ENCODE measurements at places on chromosomes 12 and 14.
A peak's percentile ranks its signal among the peaks of the same experiment; 100 is the strongest.

DNA sequence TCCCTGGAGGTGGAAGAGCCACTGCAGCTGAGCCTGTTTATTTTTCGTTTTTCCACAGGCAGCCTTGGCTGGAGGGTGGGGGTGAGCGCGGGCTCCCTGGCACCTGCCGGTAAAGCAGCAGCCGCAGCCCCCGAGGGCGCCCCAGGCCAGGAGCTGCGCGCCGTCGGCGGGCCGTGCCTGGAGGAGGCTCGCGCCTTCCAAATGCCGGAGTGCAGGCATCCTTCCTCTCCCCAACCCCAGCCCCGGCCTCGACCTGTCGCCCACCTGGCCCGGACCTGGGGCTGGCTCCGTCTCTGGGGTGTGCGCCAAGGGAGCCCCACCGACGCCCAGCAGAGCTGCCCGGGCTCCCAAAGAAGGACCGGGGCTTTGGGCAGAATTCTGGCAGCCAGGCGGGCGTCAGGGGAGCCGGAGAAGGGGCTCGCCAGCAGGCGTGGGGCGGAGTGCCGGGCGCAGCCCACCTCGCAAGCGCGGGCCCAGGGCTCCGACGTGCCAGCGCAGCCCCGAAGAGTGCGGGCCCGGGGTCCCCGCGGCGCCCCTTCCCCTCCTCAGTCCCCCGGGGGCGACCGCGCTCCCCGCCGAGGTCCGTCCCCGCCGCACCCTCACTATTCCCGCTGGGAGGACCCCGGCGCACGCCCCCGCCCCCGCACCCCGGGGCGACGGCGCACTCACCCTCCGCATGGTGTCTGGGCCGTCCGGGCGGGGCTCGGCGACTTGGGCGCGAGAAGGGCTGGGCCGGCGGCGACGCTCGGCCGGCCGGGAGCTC, 130.3 kb downstream of the NDUFA12 start:
- DNase-seq: no peak

GRCh38 chr12:52360663-52361271, 6.5 kb downstream of the KRT85 start:
- DNase-seq: no peak

GRCh38 chr14:33569821-33570687, 380.8 kb downstream of the EGLN3 start:
- DNase-seq: no peak

DNA sequence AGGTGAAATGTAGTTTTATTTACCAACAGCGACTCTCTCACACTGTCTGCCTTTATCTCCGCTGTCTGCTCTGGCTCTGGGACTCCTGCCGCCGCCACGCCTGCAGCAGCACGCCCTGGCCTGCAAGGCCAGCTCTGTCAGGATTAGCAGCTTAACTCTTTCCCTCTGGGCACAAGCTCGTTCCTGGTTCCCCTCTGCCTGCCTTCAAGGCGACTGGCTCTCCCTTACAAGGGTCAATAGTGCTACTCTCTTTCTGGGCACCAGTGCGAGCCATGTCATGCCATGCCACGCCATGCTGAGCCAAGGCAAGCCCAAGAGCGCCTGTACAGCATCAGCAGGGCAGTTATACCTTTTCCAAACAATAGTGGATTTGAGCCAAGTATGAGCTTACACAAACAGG, 3.6 kb upstream of the CLEC2B start:
- no peak for DNase-seq

GRCh38 chr12:121494093-121494787, 86.6 kb downstream of the KDM2B start:
- peak; percentile 43 for DNase-seq

- no peak for DNase-seq
Observed at GRCh38 chr14:77000340-77001270, 27.9 kb downstream of the IRF2BPL start.

DNA sequence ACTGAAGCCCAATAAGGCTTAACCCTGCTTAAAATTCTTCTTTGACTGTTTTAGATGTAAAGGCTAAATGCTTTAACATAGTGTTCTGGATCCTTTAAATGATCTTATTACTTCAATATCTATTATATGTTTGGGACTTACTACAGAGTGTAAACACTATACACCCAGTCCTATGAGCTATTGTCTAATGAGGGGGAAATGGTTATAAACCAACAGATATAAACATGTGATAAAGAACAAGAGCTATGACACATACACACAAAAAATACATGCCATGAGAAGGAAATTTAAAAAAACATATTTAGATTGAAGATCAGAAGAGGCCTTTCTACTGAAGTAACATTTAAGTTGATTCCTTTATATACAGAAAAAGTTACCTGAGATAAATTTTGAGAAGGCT, 505.1 kb downstream of the FOXG1 start:
- no peak for DNase-seq

- DNase-seq: no peak
Observed at GRCh38 chr12:108378926-108379325, 39.8 kb upstream of the CMKLR1 start.

- no peak for DNase-seq
Observed at GRCh38 chr14:77859934-77860570, 60.1 kb downstream of the ADCK1 start.

DNA sequence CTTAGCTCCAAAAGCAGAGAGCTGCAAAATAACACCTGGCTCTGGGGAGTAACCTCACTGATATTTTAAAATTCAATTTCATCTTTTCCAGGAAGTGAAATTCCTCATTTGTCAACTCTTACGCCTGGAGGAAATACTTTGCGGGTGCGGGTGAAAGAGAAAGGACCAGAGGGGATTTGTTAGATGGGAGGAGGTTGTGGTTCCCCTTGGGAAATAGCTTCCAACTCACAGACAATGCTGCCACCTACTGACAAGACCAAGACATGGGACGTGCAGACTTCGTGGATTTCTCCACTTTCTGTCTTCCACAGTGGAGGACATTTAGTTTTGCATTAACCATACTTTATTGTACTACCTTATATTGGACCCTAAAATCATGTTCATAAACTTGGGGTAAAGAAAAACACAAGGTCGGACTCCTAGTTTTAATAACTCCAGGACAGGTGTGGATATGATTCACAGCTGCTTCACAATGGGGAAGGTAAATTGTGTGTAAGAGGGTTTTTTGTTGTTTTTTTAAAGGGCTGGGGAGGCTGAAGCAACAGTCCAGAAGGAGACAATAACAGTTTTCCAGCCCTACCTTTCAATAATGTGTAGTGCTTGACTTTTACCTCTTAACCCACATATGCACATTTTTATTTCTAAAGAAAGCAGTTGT, 10.8 kb downstream of the FBXL14 start:
- peak; percentile 84 for DNase-seq

GRCh38 chr14:102589761-102590290, 2.6 kb upstream of the RCOR1 start:
- DNase-seq: no peak

GRCh38 chr14:24834956-24835355, 201.0 kb upstream of the GZMB start:
- no peak for DNase-seq

DNA sequence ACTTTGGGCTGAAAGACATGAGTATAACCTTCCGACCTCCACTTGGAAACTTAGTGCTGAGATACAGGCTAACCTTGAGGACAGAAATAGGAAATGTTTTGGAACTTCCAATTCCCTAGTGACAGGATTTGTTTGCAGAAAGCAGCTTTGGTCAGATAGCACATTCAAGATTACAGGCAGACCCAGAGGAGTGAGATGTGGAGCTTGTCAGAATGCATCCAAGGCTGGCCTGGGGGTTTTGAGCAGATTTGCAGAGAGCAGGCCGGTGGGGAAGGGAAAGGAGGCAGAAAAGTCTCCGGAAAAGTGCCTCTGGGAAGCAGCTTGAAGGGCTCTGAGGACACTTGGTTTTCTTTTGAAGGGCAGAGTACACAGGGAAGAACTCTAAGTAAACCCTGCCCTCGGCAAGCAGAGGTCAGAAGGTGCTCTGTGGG, 180.3 kb downstream of the ETV6 start:
- no peak for DNase-seq

DNA sequence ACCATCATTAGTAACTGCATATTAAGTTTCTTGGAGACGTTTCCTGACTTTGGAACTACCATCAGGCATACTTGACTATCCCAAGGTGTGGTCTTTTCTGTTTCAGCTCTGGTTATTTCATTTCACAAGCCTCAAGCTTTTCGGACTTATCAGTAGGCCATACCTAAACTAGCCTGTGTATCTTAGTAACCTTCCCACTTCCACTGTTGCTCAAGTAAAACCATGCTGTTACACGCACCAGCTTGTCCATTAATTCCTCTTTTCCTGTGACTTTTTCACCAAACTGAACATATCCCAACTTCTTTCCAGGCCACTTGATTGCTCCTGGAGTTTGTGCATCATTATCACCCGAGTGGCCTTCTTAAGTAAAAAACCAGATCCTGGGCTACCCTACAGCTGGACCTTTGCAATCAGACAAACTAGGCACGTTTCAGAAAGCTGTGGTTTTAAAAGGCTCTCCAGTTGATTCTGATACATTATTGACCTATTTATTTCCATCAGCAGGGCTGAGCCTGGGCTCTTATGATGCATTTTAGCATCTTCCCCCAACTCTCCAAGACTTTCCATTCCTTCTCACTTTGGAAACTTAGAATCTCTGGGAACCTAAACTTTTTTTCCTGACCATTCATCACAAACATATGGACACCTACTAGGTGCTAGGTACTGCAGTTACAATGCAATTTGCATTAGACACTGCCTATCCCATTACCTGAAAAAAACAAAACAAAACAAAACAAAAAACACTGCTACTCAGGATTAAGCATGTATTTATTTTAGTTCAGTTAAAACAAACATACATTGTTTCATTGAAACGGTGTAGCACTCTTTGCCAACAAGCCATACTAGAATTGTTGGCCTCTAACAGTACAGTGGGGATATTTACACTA, 14.9 kb downstream of the SLC38A2 start:
- peak; percentile 28 for DNase-seq

GRCh38 chr12:14993537-14994266, 20.9 kb downstream of the PDE6H start:
- DNase-seq: no peak

DNA sequence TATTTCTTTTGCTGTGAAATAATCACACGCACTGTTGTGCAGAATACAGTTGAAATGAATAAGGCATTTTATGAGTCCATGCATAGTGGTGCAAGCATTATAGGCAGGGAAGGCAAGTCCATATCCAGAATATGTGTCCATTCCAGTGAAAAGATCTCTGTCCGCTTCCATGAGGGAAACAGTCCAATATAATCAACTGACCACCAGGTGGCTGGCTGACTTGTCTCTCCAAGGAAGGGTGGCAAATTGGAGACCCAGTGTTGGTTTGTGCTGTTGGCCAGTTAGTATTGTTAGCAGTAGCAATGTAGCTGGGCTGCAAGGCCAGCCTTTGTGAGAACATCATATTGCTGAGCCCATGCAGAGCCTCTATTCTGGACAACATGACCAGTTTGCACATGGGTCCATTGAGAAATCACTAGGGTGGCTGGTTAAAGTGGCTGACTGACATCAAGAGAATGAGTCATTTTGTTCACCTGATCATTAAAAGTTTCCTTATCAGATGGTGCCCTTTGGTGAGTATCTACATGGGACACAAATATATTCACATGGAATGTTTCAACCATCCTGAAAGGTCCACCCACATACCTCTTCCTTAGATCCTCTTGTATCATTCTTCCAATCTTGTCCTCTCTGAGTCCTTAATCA, 17.3 kb upstream of the YAF2 start:
- DNase-seq: peak; percentile 28

- no peak for DNase-seq
Observed at GRCh38 chr12:130970165-130970907, 16.6 kb downstream of the ADGRD1 start.

GRCh38 chr14:68790644-68791077, 2.2 kb downstream of the ZFP36L1 start:
- DNase-seq: no peak

DNA sequence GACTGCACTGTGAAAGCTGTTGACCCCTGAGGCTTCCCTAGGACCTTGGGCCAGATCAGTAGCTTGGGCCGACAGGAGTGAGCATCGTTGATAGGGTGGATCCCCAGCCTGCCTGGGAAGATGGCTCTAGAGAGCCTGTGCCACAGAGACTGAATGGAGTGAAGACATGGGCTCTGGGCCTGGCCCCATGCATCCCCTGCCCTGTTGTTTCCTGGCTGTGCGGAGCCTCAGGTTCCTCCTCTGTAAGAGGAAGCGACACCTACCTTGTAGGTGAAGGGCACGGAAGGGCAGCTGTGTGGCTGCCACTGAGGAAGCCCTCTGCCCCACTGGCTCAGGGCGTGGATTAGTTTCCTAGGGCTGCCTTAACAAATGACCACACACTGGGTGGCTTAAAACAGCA, 23.9 kb downstream of the PLEKHG3 start:
- DNase-seq: no peak

DNA sequence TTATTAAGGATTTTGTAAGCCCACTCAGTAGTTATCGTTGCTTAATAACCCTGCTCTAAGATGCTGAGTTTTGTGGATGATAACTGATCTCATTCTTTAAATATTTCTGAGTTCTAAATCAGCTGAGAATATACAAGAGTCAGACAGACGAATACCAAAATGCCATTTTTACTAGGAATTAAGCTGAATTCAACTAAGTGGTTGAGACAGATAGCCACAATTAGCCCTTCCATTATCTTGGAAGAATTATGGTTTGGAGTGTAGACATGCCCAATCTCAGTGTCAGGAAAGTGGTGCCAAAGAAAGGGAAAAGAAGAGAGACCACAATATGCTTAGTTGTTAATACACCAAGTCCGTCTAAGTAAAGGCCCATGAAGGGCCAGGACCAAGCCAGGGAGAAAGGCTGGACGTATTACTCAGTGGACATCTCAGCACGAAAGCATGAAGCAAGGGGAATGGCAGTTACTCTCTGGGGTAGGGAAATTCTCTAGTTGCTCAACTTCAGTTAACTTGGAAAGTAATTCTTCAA, 58.6 kb downstream of the KCNA5 start:
- no peak for DNase-seq

DNA sequence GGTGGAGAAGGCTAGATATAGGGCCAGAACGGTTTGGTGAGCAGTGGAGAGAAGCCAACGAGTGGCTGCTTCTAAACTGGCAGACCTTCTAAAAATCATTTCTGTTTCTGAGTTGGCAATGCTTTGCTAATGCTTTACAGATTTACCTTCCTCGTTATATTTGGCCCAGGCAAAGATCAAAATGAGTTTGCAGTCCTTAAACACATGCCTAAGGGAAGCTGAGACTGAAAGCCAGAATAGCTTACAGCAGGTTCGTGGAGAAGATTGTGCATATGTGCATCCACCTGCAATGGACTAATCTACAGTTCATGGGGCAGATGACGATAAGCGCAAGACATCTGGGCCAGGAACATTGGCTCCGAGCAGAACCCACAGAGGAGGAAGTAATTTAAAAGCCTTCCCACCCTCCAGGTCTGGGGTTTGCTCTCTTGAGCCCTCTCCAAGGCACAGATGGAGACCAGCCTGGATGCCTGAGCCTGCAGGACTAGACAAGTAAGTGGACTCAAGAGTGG, 99.4 kb downstream of the NINJ2 start:
- DNase-seq: no peak

GRCh38 chr12:4556735-4557530, 5.1 kb upstream of the DYRK4 start:
- DNase-seq: no peak

GRCh38 chr12:48157018-48157888, at the start of gene ASB8:
Gene ASB8 (minus strand): TSS chr12:48157515. CDS start chr12:48153496, 4,019 bp downstream.
- peak; percentile 98 for DNase-seq
